ENCODE measurements at places on chromosomes 7 and 10.

DNA sequence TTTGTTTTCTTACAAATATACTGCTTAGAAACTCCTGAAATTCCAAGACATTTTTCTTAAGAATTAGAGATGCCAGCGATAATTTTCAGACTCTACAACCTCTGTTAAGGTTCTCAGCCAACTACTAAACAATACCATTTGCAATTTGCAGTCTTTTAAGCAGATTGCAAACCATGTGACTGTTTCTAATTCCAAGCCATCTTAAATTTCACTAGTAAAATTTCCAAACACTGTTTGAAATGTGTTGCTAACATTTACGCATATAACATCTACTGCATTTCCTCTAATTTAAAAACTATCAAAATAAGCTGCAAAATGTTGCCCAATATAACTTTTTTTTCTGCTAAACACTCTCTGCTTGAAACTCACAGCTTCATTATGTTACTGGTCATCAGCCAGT, 56.0 kb upstream of the MACROH2A2 start:
- DNase-seq, result no peak

DNA sequence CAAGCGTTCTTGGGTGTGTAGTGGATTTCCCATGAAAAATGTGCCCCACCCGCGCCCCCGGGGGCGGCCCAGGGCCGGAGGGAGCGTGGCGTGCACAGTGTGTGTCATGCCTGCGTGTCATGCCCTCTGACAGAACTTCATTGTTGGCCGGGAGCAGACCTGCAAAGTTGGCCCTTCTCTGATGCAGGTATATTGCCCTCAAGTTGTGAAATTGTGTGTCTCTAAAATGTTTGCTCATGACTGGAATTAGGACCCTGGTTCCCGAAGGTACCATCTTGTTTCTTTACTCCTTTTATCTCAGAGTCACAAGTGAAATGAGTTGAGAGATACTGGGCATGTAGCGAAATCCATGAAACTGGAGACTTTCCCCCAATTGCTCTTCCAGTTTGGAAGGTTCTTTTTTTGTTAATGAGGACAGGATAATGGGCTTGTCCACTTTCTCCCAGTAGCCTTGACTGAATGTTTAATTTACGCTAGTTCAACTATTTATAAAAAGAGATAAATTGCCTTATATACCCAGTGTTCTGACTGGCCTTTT, 26.2 kb downstream of the ADK start:
- no peak for DNase-seq

GRCh38 chr10:82505009-82505408, 630.0 kb downstream of the NRG3 start:
- no peak for DNase-seq

- DNase-seq, result no peak
These were observed 23.4 kb upstream of the MGAM2 start for GRCh38 chr7:142088022-142088714.

GRCh38 chr7:155059703-155060102, 10.4 kb upstream of the HTR5A start:
- no peak for DNase-seq

GRCh38 chr10:11530806-11531205, 80.6 kb downstream of the USP6NL start:
- no peak for DNase-seq

DNA sequence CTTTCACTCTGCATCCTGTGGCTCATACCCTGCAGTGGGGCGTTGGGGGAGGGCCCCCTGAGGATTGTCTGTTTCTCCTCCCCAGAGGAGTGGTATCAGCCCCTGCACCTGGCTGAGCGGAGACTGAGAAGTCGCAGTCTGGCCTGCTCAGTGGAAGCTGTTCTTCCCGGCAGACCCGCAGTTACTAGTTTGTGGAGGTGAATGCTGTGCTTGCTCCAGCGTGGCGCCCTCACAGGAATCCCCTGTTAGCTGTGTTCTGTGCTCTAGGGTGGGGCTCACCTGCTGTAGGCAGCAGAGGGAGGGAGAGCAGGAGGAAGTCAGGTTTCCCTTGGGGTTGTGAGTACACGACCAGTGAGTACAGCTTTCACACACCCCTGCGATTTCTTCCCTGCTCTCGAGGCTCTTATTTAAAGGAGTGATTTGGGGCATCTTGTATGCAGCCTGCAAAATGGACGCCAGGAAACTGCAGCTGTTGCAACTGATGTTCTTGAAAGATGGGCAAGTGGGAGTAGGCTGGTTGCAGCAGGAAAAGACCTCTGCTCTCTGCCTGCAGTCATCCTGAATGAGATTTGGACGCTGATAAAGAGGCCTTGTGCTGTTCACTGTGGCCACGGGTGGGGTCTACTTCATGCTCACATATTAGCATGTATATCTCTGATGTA, 66.4 kb downstream of the HK1 start:
- no peak for DNase-seq

- no peak for DNase-seq
These were observed 703.5 kb downstream of the AUTS2 start for GRCh38 chr7:70301673-70302185.

- no peak for DNase-seq
These were observed 666 bp downstream of the NRG3 start for GRCh38 chr10:81875467-81876252.

DNA sequence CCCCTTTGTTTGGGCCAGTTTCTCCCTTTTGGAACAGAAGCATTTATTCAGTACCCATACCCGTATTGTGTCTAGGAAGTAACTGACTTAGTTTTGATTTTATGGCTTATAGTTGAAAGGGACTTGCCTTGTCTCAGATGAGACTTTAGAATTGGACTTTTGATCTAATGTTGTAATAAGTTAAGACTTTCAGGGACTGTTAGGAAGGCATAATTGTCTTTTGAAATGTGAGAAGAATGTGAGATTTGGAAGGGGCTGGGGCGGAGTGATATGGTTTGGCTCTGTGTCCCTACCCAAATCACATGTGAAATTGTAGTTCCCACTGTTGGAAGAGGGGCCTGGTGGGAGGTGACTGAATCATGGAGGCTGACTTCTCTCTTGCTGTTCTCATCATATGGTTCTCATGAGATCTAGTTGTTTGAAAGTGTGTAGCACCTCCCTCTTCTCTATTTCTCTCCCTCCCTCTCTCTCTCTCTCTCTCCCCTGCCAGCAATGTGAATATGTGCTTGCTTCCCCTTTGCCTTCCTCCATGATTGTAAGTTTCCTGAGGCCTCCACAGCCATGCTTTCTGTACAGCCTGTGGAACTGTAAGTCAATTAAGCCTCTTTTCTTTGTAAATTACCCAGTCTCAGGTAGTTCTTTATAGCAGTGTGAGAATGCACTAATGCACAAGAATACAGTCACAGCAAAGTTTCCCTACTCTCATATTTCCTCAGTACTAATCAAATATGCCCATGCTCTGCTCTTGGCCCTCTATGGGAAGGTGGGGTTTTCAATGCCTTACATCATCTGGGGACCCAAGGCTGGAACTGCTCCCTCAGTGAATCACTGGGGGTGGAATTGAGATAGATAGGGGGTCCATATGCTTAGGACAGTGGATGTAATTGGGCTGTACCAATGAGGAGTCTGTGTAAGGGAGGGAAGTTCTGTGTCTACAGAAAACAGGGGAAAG, 17.2 kb upstream of the AKR1C1 start:
- DNase-seq, result no peak
